ENCODE measurements at places on chromosomes 2 and 18.

- no peak for DNase-seq
These were observed 109.5 kb downstream of the LRRTM1 start for GRCh38 chr2:80195034-80195433.

DNA sequence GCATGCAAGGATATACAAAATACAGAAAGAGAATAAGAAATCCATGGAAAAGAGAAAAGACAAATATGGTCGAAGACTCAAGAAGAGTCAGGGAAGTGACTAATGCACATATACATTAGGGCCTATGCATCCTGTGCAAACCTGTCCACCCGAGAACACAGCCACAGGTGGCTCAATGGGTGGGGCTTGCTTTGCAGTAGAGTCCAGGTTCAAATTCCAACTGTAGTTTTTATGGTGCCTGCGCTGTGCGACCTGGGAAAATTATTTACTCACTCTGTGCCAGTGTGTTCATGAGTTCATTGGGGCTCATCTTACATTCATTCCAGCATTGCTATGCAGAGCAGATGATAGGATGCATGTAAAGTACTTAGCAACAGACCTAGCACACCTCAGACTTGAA is 244.7 kb downstream of the CTNNA2 start:
- DNase-seq, result no peak

GRCh38 chr2:238971318-238972145 is 123.6 kb downstream of the TWIST2 start:
- DNase-seq, result no peak

DNA sequence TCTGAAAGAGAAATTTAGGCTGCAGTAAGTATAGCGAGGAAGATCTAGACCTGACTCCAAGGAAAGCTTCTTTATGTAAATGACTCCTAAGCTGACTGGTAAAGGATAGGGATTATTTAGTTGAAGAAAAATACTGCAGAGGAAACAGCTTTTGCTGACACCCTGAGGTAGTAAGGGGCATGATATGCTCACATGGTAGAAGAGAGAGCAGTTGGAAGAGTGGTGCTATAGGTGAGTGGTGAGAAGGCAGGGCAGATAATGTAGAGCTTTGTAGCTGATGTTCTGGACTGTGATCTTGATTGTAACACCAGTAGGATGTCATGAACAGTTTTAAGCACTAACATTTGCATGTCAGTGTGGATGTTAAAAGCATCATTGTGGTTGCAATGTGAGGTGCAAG is 639.1 kb upstream of the SLC39A10 start:
- no peak for DNase-seq

GRCh38 chr2:200627110-200627770 is 41.4 kb downstream of the AOX1 start:
- DNase-seq, result no peak

GRCh38 chr2:70480468-70480867 is 73.2 kb downstream of the TGFA start:
- DNase-seq, result no peak

DNA sequence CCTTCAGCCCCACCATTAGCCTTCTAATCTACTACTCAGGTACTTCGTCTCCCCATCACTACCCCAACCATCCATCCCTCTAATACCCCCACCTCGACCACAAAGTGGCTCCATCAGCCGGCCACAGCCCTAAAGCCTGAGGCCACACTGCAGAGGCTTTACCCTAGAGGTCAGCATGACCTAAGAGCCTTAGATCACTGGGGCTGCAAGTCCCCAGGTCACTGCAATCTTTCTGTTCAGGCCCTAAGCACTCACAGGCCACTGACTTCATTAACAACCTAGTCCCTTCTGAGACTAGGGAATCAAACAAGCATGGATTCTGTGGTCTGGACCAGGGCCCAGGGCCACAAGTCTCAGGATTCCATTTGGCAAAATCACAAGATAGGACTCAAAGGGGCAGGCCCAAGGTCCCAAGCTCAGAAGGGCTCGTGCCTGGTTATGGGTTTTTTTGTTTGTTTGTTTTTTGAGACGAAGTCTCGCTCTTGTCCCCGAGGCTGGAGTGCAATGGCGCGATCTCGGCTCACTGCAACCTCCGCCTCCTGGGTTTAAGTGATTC is 37.0 kb upstream of the PKDCC start:
- no peak for DNase-seq

DNA sequence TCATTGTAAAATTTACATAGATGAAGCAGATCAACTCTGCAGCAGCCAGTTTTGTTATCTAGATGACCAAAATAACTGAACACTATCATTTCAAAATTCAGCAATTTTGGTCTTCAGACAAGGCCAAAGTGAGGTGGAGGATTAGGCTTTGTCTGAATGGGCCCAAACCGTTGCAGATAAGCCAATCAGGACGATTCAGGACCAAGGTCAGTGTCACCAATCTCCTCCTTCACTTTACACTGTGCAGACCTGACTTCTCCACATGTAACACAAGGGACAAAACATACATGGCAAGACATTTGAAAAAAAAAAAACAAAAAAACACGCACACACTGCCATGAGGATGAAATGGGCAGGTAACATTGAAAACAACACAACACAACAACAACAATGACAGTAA is 211.2 kb downstream of the NAPG start:
- DNase-seq, result no peak

DNA sequence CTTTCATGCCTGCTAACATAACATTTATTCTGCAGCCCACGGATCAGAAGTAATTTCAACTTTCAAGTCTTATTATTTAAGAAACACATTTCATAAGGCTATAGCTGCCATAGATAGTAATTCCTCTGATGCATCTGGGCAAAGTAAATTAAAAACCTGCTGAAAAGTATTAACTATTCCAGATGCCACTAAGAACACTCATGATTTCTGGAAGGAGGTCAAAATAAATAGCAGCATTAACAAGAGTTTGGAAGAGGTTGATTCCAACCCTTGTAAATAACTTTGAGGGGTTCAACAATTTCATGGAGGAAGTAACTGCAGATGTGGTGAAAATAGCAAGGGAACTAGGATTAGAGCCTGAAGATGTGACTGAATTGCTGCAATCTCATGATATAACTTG is 77.6 kb downstream of the CCDC148 start:
- no peak for DNase-seq

GRCh38 chr2:26900831-26901321 is 52.9 kb downstream of the DPYSL5 start:
- DNase-seq, result no peak

DNA sequence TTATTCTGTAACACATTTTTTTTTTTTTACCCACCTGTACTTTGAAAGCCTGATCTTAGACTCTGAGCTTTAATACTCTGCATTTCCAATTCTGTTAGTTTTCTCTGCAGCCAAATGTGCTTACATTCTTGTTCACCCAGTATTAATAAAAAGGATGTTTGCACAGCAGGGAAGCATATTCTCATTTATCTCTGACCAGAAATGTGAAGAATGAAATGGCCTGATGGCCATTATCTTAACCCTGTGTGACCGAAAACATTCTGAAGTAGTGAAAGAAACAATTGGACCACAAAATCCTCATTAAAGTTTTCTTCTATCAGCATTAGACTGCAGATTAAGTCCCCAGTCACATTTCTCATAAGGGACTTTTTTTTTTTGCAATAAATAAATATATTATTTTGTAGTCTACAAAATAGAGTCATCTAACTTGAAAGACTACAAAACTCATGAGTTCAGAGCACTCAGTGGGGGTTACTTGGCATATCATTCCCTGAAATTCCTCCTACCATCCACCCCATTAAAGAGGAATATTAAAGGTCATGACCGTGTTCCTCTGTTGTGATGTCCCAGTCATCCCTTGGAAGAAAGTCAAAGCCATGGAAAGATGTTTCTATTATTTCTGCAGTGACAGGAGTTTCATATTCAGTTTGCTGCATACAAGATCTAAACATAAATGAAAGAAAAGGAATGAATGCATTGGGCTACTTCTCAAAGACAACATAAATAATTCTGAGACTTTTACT is 364.4 kb downstream of the RND3 start:
- DNase-seq, result no peak

GRCh38 chr2:63678551-63678950 is 89.8 kb downstream of the MDH1 start:
- no peak for DNase-seq

- no peak for DNase-seq
These were observed 75.8 kb downstream of the SUCLG1 start for GRCh38 chr2:84383271-84383670.

DNA sequence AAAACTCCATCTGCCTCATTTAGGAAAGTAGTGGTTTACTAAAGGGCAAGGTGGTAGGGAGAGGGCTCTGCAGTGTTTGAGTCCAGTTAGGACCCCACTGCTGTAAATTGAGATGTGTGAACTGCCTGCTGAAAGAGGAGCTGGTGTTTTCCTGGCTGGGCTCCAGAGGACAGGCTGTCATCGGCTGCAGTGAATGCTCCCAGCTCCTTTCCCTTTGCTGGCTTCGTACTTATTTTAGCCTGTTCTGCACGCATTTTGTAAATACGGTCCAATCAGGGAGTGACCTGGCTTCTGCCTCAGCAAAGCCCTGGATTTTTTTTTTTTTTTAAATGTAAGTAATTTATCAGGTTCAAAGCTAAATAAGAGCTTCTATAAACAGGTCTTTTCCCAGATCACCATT is 37.5 kb downstream of the SLC4A3 start:
- DNase-seq, result no peak

DNA sequence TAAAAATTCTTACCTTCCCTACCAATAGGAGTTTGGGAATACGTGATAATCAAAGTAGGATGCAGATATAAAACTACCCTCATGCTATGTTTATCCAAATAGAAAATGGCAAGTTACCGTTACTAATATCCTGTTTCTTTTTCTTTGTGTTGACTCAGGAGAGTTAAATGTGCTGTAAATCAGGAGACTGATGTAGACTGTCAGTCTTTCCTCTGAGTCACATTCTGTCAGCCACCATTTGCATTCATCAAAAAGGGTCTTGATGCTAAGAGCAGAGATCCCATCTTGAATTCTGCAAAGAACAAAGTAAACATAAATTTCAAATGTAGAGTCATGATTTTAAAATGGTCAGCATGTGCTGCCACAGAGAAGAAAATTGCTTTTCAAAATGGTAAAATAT is 712.8 kb downstream of the SOCS6 start:
- DNase-seq, result no peak

GRCh38 chr18:38473535-38473934 is 907.9 kb upstream of the CELF4 start:
- DNase-seq, result no peak

DNA sequence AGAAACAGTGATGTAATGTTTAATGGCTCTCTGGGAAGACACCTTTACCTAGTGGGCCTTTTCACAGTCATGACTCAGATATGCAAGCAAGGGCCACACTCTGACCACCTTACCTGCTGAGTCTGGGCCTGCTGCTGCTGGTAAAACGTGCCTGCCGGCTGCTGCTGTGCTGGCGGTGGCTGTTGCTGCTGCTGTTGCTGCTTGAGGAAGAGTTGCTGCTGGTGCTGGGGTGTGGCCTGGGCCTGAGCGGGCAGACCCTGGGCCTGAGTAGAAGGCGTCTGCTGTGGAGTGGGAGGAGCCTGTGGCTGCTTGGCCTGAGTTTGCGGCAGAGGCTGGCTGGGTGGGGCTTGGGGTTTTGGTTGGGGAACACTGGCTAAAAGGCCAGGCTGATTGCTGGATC is 81.6 kb upstream of the NFU1 start:
- DNase-seq, result no peak

GRCh38 chr2:190325588-190325987 is 6.0 kb upstream of the HIBCH start:
- DNase-seq, result no peak

GRCh38 chr2:234178330-234179030 is 128.0 kb downstream of the SPP2 start:
- no peak for DNase-seq

DNA sequence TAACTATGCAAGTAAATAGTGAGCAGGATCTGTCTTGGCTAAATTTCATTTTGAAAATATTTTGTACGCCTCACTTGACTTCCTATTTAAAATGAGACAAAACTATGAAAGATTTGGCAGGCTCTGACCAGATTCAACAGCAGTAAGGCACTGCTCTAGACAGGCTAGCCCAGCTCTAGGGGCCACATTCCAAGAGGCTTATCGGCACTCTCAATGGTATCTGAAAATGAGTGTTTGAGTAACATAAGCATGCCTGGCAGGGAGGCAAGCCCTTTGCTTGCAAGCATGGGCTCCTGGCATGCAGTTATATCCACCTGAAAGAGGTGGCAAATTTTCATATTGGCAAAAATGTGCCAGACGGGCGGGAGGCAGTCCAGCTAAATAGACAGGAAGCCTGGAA is 10.5 kb downstream of the CAPN13 start:
- DNase-seq, result no peak

- DNase-seq, result no peak
These were observed 391.5 kb downstream of the IRS1 start for GRCh38 chr2:226408141-226408540.

DNA sequence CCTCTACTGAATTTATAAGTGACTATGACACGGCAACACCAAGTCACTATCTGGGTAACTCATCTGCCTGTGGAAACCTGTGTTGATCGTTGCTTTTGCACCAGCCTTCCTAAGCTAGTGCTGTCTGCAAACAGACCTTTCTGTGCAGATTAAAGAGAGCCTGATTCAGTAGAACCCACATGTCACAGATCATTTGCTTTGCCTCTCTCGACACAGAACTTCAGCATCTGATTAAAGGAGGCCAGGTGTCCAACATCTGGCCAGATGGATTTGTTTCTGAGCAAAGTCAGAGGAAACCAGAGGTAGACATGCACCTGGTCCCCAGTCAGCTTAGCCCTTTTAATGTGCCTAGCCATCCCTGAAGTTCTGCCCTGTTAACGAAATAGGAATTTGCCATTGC is 15.0 kb upstream of the TTR start:
- no peak for DNase-seq

GRCh38 chr18:23568281-23569138 is 17.8 kb downstream of the NPC1 start:
- DNase-seq, result no peak

DNA sequence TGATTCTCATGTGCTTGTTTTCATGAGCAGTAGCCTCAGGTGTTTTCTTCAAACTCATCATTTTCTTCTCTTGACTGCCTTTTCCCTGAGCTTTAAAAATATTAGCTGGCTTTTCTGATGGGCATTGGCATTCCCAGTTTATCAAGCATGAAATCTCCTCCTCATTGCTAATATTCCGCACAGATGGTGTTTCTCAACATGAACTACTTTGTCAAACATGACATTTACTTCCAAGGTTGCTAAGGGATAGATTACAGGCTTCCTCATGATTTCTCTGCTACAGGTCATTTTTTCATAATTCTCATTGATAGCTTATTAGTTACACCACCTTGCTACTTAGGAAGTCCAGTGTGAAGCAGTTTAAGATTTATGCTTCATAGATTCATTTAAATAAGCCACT is 1116.9 kb upstream of the CNTNAP5 start:
- no peak for DNase-seq

GRCh38 chr18:71374294-71375000 is 1085.6 kb downstream of the SOCS6 start:
- no peak for DNase-seq

GRCh38 chr2:64015898-64016297 is 3.3 kb downstream of the VPS54 start:
- DNase-seq, result no peak

DNA sequence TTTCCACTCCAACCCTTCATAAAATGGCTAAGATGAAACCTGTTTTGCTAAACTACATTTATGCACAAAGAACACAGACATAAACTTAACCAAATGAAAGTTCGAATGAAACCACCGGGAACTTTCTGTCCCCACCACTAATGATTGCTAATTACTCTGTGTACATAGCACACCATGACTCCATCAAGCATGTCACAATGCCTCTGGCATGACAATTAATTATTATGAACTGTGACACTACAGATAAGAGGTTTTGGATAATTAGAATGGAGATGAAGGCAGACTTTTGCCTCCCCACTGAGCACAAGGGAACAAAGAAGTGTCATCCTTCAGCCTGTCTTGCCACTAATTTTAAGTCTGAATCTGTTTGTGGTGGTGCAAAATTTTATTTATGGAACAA is 1.5 kb downstream of the DAPL1 start:
- no peak for DNase-seq

All from stimulated activated CD4-positive, alpha-beta T cell treated with anti-CD3 and anti-CD28 coated beads, Interleukin-1b, Interleukin-23, amount 100 ng/mL, for 1 hour (primary cell).